ENCODE measurements at places on chromosomes 7 and 10.

GRCh38 chr7:6420680-6421079, 27.1 kb downstream of the DAGLB start:
- DNase-seq = no peak

GRCh38 chr10:79435271-79436065, 10.0 kb downstream of the ZCCHC24 start:
- no peak for DNase-seq

- no peak for DNase-seq
These were observed 78.6 kb downstream of the CDH23 start for GRCh38 chr10:71475243-71475871.

DNA sequence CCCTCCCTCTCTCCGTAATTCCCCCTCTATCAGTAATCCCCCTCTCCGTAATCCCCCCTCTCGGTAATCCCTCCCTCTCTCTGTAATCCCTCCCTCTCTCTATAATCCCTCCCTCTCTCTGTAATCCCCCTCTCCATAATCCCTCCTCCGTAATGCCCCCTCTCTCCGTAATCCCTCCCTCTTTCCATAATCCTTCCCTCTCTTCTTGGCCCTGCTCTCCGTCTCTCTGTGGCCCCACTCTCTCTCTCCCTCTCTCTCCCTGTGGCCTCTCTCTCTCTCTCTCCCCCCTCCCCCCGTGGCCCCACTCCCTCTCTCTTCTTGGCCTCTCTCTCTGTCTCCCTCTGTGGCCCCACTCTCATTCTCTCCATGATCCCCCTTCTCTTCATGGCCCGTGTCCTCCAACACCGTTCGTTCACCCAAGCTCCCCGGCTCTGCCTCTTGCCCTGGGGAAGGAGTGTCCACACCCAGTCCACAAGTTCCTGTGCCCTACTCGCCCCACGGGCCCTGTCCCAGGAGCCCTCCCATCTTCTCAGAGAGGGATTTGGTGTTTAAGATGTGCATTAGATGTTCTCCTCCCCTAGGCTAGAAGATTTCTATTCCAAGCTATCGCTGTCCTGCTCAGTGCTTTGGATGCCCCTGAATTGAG, 19.8 kb downstream of the SHH start:
- no peak for DNase-seq

DNA sequence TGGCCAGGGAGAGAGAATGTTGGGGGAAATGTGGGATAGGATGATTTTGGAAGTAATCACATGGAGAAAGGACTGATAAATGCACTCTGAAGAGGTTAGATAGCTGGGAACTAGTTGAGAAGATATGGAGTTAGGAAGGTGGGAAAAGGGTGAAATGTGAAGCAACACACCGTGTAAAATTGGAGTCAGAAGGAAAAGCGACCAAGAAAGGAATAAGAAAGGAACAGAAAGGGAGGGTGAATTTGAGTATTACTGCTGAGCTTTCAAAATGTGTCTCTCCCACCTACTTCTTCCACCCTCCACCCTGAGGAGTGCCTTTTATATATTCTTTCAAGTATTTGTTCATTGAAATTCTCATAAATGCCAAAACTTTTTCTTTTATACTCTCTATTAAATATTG, 171.8 kb downstream of the BMPER start:
- no peak for DNase-seq

GRCh38 chr10:51530541-51530940, 168.9 kb downstream of the CSTF2T start:
- no peak for DNase-seq

- DNase-seq = no peak
These were observed 403.2 kb downstream of the RPS24 start for GRCh38 chr10:78436706-78437406.

- no peak for DNase-seq
These were observed 16.4 kb downstream of the HOXA1 start for GRCh38 chr7:27079234-27079975.

DNA sequence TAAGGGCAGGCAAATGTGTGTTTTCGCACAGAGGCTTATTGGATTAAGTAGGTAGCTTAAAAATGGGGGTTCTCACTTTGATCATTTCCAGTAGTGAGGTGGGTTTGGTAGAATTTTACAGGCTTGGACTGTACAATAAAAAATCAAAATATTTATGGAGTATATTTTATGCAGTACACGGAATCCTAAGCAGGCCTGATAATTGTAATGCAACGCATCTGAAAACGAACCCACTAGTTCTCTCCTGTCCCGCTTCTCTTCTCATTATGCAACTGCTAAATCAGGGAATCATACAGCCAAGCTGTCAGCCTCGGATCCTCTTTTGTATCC, 377 bp upstream of the POLR1F start:
- DNase-seq = no peak

DNA sequence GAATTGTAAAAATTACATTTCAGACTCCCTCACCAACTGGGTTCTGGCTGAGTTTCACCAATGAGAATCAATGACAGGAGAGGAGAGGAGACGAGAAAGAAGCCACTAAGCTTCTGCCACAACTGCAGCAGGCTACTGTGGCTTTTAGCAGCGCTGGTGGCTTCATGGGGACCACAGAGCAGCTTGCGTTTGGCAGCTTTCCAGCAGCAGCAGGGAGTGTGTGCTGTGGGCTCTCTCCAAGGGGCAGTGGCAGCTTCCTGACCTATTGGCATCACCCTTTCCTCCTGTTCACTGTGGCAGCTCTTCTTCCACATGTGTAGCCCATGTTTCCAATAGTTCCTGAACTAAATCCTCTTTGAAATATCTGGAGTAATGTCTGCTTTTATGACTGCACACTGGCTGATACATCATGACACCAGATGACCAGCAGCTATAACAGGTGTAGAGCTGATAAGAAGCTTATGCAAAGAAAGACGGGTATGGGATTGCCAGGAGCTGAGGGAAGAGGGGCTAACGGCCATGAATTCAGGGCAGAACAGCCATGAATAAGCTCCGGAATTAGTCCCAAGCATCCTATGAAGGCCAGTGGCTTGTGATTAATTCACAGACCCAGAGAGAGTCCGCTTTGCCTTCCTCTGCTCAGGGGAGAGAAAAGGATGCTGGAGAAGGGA, 46.8 kb downstream of the KCNH2 start:
- DNase-seq = no peak

DNA sequence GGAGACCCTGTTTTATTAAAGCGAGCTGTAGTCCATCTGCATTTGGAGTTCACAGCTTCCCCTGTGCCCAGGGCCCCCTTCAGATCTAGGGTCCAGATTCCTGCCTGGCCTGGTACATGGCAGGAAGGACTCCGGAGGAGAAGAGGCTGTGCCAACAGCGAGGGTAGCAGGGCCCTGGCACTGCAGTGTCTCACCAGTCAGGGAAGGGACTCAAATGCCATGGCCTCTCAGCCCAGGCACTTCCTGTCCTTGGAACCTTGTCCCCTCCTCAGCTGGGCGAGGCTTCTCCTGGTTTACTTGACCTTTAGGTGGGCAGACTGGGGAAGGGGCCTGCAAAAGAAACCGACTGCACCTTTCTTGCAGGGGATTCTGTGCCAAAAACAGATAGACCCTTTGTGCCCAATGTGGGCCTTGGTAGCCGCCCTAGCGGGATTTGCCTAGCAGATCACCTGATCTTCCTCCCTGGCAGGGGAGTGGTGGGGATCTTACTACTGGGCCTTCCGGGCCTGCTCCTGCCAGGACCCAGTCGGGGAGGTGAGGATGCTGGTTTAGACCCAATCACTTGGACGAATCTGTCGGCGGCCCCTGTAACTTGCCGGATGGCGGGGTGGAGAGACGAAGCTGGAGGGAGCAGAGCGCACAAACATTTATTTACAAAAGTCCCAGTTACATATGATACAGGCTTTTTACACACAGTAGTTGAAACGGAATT, 161.9 kb downstream of the RNF216 start:
- no peak for DNase-seq

GRCh38 chr7:133431134-133431724, 178.4 kb downstream of the EXOC4 start:
- DNase-seq = no peak

DNA sequence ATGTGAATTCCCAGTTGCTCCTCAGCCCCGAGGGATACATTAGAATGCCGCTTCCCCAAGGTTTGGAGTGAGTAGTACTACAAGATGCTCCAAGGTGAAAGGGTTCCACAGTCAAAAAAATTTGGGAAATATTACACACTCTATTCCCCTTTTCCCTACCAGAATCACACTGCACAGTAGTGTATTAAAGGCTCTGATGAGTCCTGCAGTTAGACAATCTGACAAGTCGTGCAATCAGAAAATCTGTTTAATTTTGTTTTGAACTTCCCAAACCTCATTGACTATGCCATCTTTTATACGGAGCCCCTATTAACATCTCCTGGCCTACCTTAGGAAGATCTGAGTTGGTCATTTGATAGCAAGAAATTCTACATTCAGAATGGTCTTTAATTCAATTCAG, 13.6 kb upstream of the UCMA start:
- no peak for DNase-seq

GRCh38 chr10:48494611-48495010, 110.3 kb downstream of the ARHGAP22 start:
- DNase-seq = no peak

- no peak for DNase-seq
These were observed 18.9 kb upstream of the NRP1 start for GRCh38 chr10:33353334-33353733.

DNA sequence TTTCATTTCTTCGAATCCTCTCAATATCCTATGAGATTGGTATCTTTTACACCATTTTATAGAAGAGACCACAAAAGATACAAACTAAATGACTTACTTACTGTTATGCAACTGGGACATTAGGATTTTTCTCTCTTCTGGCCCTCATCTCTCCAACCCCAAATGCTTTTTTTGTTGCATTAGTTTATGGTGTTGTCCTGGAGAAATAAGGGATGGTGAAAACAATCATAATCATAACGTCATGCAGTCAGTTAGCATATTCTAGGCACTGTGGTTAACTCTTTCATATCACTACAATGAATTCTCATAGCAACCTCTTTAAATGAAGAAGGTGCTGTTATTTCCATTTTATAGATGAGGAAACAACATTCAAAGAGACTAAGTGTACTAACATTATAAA, 104.6 kb downstream of the PON1 start:
- DNase-seq = no peak

- no peak for DNase-seq
These were observed 262.3 kb upstream of the KLF14 start for GRCh38 chr7:130996205-130996832.

DNA sequence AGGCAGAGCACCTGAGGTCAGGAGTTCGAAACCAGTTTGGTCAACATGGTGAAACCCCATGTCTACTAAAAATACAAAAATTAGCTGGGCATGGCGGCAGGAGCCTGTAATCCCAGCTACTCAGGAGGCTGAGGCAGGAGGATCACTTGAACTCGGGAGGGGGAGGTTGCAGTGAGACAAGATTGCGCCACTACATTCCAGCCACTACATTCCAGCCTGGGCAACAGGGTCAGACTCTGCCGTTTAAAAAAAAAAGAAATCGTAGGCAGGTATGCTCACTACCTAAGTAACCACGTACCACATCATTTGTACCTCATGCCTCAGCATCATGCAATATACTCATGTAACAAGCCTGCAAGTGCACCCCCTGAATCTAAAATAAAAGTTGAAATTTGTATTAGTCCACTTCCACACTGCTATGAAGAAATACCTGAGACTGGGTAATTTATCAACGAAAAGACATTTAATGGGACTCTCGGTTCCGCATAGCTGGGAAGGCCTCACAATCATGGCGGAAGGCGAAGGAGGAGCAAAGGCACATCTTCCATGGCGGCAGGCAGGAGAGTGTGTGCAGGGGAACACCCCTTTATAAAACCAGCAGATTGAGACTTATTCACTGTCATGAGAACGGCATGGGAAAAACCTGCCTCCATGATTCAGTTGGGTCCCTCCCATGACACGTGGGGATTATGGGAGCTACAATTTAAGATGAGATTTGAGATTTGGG, 8.1 kb upstream of the EIF4H start:
- no peak for DNase-seq

DNA sequence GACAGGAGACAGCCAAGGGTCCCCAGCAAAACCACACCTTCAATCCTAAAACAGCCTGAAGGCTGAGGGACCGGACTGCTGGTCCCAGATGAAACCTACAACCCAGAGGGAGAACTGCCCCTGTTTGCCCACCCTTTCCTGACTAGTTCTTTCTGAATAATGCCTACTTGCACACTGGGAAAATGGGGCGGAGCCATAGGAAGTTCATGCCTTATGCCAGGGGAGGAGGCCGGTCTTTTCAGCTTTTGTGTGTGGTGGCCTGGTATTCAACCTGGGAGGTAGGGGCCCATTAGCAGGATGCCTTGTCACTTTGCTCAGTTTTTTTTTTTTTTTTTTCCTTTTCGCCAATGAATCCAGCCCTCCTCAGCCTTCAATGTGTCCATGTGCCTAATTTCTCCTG, 20.7 kb downstream of the TOMM7 start:
- DNase-seq = no peak

DNA sequence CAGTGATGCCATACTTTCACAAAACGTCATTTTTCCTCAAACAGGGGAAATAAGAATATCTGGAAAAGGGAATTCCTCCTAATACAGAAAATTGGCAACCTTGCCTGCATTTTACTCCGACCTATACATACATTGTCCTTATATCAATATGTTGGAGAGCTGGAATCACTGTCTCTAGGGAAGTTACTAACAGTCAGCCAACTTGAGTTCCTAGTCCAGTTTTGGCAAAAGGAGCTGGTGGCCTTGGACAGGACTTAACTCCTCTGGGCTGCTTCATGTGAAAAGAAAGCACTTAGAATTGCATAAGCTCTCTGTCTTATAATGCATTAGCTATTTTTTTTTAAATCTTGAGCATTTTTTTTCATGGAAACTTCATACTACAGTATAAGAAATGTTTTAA, 174.2 kb upstream of the HGF start:
- no peak for DNase-seq

- no peak for DNase-seq
These were observed 40.7 kb downstream of the RSBN1L start for GRCh38 chr7:77736991-77737390.

DNA sequence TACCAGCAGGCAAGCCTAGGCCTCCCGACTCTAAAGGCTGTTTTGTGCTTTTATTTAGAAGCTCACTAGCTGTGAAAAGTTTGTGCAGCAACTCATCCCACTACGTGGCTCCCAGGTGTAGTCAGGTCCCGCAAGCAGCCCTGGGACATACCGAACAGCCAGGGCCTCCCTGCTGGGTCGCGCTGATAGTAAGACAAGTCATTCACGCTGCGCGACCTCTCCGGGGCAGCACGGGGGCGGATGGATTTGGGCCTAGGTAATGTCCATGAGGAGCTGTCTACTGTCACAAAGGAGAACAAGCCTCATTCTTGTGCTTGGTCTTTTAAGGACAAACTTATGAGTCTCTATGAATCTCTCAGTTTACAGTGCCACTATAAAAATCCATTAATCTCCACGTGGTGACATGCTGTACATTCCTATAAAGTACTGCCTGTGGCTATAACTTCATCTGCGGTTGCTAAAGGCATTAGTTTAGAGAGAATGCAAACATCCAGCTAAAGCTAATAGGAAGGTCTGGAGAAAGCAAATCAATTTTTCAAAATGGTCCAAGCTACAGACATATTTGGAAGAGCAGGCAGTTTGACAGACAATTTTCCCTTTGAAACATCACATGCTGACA, 546.8 kb downstream of the PHTF2 start:
- no peak for DNase-seq

DNA sequence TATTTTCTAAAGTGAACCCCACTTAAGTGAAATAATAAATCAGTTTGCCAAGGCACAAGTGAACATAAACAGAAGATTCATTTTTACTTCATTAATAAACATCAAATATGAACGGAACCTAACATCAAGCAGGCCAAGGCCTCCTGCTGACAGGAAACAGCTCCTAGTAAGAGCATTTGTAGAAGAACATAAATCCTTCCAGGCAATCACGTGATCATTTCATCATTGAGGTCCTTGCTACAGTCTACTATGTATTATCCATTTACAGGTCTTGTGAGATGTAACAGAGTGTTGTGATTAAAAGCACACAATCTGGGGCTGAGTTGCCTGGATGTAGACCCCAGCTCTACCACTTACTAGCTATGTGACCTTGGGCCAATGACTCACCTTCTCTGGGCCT, 70.6 kb downstream of the CALD1 start:
- no peak for DNase-seq
